H9 (cell line): ENCODE measurements at places on chromosomes 2 and 18. TPM values are rescaled to one million over a fixed set of nuclear protein-coding genes. Genes with fewer than 3 reads are reported as not detected.

Gene ZBTB7C
- total RNA-seq, result 0.33 and 0.39 TPM in 2 replicates

Gene ADRA2B
- total RNA-seq, result 2.7 TPM in 2 replicates

Gene NMUR1
- 0.13 and 0.20 TPM in 2 replicates for total RNA-seq

Gene SRD5A2
- not detected in 2 replicates for total RNA-seq

Gene DNAJC5G
- total RNA-seq, result 0.37 and 0.44 TPM in 2 replicates

Gene CFC1
- total RNA-seq, result 0.22 TPM in 1 of 2 replicates, not detected in the other

DNA sequence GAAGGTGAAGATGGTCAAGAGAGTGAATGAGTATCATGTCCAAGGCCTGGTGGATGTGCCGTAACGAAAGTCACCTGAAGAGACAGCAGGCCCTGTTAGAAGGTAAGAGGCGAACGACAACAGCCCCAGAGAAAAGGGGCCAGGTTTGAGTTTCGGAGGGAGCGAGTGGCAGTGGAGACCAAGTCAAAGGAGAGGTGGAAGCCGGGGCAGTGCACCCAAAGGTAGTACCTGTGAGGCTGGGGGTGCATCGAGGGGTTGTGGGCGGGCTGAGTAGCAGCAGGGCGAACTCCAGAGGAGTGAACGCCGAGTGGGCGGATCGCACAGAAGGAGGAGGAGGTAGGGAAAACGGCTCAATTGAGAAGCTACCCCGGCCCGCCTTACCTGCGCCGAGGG, 358 bp downstream of the USP37 start:
- no peaks in the 10 kb centered on the region for H3K27me3 ChIP-seq
- peak overlapping the region; percentile 87 for H3K4me3 ChIP-seq
- peaks cover 2% of the 10 kb centered on the region; the same call in 1 of the 2 replicates for H3K4me1 ChIP-seq
- no peak for DNase-seq
- no peak overlapping the region for H3K27ac ChIP-seq

GRCh38 chr2:192899466-192899865, 704.7 kb upstream of the TMEFF2 start:
- H3K4me1 ChIP-seq, result no peaks in the 10 kb centered on the region
- H3K36me3 ChIP-seq, result no peaks in the 10 kb centered on the region
- no peak for DNase-seq
- no peak overlapping the region for H3K4me3 ChIP-seq
- no peaks in the 10 kb centered on the region for H3K27me3 ChIP-seq

- H3K27ac ChIP-seq, result no peak overlapping the region
- H3K36me3 ChIP-seq, result no peaks in the 10 kb centered on the region
- DNase-seq, result peak; percentile 17
- no peak overlapping the region for H3K4me3 ChIP-seq
- H3K4me1 ChIP-seq, result no peaks in the 10 kb centered on the region; the same call in 1 of the 2 replicates
Measured at GRCh38 chr2:148527488-148528340, 116.8 kb upstream of the EPC2 start.

GRCh38 chr2:7758073-7758759, 841.0 kb downstream of the RNF144A start:
- no peaks in the 10 kb centered on the region for H3K4me1 ChIP-seq
- H3K36me3 ChIP-seq, result peaks cover 12% of the 10 kb centered on the region
- no peaks in the 10 kb centered on the region for H3K27me3 ChIP-seq
- no peak overlapping the region for H3K4me3 ChIP-seq
